Progenitor cell of endocrine pancreas (in vitro differentiated cells): ENCODE measurements at places on chromosomes 6 and 20. TPM values are rescaled to one million over a fixed set of nuclear protein-coding genes. Genes with fewer than 3 reads are reported as not detected.
A peak's percentile ranks its signal among the peaks of the same experiment; 100 is the strongest.

GRCh38 chr6:36455486-36456027 is 12.8 kb downstream of the KCTD20 start:
- H3K36me3 ChIP-seq: peaks cover 10% of the 10 kb centered on the region
- H3K27ac ChIP-seq: peak overlapping the region; percentile 88
- H3K4me1 ChIP-seq: peaks cover 4% of the 10 kb centered on the region

- DNase-seq: no peak
- no peak overlapping the region for H3K4me3 ChIP-seq
These were observed 18.3 kb downstream of the MARCKS start for GRCh38 chr6:113875470-113875869.

The E2F3 gene
- 32.5 and 33.2 TPM in 2 replicates for total RNA-seq

The OPRM1 gene
- not detected in 2 replicates for total RNA-seq

GRCh38 chr6:121810158-121811032 is 374.9 kb downstream of the GJA1 start:
- no peak overlapping the region for H3K4me3 ChIP-seq
- no peak for DNase-seq
- H3K4me1 ChIP-seq: no peaks in the 10 kb centered on the region
- H3K27me3 ChIP-seq: no peaks in the 10 kb centered on the region
